ENCODE measurements at places on chromosomes 2 and 18.
A peak's percentile ranks its signal among the peaks of the same experiment; 100 is the strongest.

- DNase-seq, result no peak
These were observed 31.2 kb downstream of the EPC2 start for GRCh38 chr2:148675708-148676107.

GRCh38 chr2:147327613-147328012 is 517.2 kb upstream of the ACVR2A start:
- peak; percentile 63 for DNase-seq

- no peak for DNase-seq
These were observed 230.7 kb downstream of the AFF3 start for GRCh38 chr2:99911736-99912135.

- DNase-seq, result no peak
These were observed 469.3 kb downstream of the PLCL1 start for GRCh38 chr2:198273660-198274059.

DNA sequence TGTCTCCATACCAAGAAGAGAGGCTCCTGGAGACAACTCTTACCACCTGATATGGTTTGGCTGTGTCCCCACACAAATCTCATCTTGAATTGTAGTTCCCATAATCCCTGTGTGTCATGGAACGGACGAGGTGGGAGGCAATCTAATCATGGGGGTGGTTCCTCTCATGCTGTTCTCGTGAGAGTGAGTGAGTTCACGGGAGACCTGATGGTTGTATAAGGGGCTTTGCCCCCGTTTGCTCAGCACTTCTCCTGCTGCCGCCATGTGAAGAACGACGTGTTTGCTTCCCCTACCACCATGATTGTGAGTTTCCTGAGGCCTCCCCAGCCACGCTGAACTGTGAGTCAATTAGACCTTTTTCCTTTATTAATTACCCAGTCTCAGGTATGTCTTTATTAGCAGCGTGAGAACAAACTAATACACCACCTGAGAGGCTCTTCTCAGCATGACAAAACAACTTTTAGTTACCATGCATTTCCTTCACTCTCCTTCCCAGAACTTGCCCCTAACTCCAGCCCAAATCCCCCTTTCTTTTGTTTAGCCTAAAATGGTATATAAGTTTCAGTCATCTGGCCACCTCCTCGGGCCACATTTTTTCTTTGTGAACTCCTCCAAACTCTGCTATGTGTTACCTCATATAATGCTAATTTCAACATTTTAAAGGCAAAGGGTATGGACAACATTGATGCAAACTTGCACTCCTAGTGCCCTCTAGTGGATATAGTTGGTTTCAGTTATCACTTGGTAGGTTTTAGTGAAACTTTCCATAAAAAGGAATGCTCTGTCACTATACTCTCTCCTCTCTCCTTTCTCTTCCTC is 58.6 kb upstream of the SLC25A52 start:
- DNase-seq, result peak; percentile 60

DNA sequence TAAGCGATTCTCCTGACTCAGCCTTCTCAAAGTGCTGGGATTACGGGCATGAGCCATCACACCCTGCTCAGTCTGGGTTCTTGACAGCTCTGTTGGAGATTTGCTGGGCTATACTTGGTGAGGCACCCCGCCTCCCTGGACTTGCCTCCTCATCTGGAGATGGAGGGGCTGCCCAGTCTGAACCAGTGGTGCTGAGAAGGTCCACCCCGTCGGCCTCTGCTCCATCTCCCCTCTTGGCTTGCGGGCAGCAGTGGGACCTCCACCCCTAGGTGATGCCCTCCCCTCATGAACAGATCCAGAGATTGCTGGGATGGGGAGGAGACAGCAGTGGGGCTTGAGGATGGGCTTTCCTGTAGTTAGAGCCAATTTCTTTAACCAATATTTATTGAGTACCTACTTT is 120.9 kb downstream of the CLIP4 start:
- no peak for DNase-seq

- no peak for DNase-seq
These were observed 13.5 kb upstream of the TWSG1 start for GRCh38 chr18:9321017-9321452.

Data from activated CD4-positive, alpha-beta T cell treated with anti-CD3 and anti-CD28 coated beads, Interleukin-2, Interleukin-6, amounts not matched to agents 100 ng/mL and 50 ng/mL, durations not matched to agents 16 hours and 8 hours (primary cell).